Activated CD4-positive, alpha-beta T cell treated with anti-CD3 and anti-CD28 coated beads, Interleukin-2, amount 50 U/mL, for 4 hours (primary cell): ENCODE measurements at places on chromosomes 1 and 21.

GRCh38 chr21:38597421-38597820 is 99.1 kb upstream of the ERG start:
- no peak for DNase-seq

DNA sequence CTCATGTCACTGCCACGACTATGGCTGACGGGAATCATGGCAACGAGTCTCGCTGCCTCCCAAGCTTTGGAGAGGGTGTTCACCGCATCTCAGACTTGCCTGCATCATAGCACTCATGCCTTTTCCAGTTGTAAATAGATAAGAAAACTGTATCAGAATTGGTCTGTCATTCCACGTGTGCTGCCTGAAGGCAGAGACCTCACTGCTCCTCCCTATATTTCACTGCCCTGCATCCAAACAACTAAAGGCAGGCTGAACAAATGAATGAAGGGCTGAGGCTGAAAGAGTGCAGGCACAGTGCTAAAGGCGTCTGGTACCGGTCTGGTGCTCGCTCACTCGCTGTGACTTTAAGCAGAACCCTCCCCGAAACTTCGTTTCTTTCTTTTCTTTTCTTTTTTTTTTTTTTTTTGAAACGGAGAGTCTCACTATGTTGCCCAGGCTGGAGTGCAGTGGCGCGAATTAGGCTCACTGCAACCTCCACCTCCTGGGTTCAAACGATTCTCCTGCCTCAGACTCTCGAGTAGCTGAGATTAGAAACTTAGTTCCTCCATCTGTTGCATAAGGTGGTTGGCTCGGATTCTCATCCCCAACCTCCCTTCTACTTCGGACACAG is 542 bp downstream of the EIF2B3 start:
- no peak for DNase-seq

DNA sequence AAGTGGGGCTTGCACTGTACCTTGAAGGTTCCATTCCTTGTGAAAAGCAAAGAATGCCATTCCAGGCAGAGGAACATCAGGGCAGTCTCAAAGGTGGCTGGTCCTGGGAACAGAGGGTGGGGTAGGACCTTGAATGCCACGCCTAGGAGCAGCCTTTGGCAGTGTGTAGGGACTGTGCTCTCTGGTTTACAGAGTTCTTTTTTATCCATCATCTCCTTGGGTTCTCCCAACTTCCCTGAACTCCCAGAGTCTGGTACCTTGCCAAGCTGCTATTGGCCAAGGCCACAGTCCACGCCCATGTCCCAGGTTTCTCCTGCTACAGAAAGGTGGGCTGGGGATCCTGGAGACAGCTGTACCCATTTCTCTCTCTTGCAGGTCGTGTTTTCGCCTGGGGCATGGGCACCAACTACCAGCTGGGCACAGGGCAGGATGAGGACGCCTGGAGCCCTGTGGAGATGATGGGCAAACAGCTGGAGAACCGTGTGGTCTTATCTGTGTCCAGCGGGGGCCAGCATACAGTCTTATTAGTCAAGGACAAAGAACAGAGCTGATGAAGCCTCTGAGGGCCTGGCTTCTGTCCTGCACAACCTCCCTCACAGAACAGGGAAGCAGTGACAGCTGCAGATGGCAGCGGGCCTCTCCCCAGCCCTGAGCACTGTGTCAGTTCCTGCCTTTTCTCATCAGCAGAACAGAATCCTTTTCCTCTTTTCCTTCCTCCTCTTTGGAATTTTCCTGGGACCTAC is 15.3 kb upstream of the TRNAU1AP start:
- no peak for DNase-seq

GRCh38 chr1:33326785-33327184 is 5.9 kb upstream of the A3GALT2 start:
- DNase-seq, result no peak

- DNase-seq, result peak; percentile 38
Measured at GRCh38 chr1:3012456-3013291, 8.6 kb upstream of the ACTRT2 start.

- DNase-seq, result no peak
Measured at GRCh38 chr21:20943561-20943997, 54.6 kb upstream of the NCAM2 start.

- DNase-seq, result no peak
Measured at GRCh38 chr1:197590687-197591086, 184.6 kb downstream of the DENND1B start.

GRCh38 chr1:17356387-17357026 is 15.5 kb upstream of the PADI6 start:
- no peak for DNase-seq

DNA sequence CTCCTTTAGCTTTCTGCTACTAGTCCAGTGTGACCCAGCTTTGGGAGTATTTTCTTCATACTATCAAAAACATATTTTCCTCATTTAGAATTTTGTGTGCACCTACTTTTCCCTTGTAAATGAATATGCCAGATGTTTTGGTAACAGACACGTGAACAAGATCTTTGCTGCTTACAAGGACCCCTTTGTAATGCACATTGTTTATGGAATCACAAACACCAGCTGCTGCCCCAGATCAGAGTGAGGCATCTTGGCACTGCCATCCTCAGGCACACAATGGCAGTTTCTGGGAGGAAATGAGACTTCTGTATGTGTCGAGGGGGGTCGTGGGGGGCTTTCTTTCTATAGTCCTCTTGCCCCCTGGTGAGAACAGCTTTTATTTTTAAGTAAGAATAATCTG is 115.7 kb downstream of the RGL1 start:
- DNase-seq, result no peak

DNA sequence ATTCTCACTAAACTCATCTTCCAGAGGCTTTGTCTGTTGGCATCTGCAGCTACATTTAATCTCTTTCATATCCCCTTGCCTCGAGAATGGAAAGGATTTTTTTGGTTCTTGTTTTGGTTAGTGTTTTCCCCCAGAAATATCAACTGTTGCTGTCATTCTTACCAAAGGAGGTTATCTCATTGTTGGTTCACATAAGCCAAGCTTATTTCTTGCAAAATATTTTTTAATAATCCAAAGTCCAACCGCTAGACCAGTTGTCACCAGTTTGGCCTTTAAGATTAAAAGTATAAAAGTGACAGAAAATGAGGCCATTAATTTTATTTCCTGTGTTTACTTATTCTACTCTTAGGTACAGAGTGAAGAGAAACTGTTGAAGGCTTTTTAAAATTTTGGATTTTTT is 66.5 kb upstream of the PROX1 start:
- no peak for DNase-seq
